ENCODE measurements at places on chromosomes 1 and 21.

DNA sequence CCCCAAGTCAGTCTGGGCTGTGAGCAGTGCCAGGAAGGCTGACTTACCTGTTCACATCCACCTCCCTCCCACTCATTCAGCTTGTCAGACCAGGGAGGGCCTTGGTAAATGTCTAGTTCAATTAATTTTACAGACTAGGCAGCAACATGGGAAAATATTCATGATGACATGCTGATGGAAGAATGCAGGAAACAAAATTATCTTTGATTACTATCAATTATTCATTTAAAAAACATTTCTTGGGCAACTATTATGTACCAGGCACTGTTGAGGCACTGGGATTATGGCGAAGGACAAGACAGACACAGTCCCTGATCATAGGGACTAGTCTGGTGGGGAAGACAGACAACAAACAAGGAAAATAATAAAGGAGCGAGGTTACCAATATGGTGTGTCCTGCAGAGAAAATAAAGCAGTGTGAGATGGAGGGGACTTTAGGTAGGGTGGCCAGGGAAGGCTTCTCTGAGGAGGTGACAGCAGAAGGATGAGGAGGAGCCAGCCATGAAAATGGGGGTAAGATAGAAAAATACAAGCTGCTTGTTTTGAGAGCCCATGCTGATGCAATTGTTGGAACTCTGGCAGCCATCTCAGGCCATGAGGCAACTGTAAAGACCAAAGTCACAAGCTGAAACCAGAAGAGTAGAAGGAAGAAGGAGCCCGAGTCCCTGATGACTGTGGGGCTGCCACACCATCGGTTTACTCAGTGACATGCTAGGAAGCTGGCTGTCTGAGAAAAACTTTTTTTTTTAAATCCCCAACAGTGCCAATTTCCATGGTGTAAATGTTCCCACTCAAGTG, 14.0 kb downstream of the TRIM62 start:
- no peak for DNase-seq

DNA sequence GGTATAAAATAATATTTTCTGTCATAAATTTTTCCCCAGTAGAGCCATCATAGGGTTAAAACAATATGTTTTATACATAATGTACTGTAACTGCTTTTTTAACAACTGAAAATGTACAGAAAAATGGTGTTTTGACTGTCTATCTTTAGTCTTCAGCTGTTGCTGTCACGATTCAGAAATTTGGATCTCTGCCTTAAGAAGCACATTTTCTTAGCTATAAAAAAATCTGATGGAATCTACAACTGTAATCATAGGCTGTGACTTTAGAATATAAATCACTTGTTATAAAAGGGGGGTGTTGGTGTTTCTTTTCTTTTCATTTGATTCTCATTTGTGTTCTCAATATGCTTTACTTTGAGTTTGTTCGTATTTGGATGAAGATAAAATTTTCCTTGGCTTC, 187.5 kb downstream of the PDE4B start:
- DNase-seq = no peak

- peak; percentile 78 for DNase-seq
Measured at GRCh38 chr1:27403065-27403726, 10.8 kb downstream of the GPR3 start.

- DNase-seq = no peak
Measured at GRCh38 chr1:70364439-70364838, 9.9 kb upstream of the ANKRD13C start.

GRCh38 chr1:28855469-28855951, 43.5 kb downstream of the OPRD1 start:
- no peak for DNase-seq

GRCh38 chr1:72186733-72187307, 95.5 kb downstream of the NEGR1 start:
- DNase-seq = no peak

GRCh38 chr1:13699510-13699909, 478 bp upstream of the PRDM2 start:
- no peak for DNase-seq

DNA sequence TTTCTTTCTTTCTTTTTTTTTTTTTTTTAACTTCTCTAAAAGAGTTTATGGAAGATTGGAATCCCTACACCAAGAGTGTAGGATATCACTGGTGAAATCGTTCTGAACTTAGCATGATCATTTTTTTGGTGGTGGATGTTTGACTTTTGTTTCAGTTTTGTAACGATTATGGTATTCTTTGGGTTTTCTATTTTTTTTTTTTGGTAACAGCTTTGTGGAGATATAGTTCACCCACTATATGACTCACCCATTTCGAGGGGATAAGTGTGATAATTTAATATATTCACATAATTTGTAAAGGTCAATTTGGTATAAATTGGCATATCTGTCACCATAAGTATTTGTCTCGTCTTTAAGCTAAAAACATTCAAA, 29.2 kb downstream of the AGPAT3 start:
- DNase-seq = no peak

- no peak for DNase-seq
Measured at GRCh38 chr1:89351597-89352311, 12.1 kb upstream of the GBP6 start.

GRCh38 chr1:235169986-235170385, 8.9 kb upstream of the RBM34 start:
- no peak for DNase-seq

DNA sequence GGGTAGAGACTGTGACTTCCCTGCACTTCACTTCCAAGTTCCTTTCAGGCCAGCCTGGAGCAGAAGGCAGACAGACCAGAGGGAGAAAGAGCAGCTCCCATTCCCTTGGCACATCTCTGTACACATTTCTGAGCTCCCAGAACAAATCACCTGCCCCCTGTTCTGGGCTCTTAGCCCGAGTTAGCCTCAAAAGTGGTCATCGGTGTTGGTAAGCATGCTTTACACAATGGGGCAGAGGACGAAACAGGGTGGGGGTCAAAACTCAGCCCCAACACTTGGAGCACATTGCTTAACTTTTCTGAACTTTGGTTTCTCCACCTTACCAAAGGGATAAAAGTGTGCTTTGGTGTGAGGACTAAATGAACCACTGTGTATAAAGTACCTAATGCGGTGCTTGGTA, 98.7 kb downstream of the DAB1 start:
- no peak for DNase-seq

DNA sequence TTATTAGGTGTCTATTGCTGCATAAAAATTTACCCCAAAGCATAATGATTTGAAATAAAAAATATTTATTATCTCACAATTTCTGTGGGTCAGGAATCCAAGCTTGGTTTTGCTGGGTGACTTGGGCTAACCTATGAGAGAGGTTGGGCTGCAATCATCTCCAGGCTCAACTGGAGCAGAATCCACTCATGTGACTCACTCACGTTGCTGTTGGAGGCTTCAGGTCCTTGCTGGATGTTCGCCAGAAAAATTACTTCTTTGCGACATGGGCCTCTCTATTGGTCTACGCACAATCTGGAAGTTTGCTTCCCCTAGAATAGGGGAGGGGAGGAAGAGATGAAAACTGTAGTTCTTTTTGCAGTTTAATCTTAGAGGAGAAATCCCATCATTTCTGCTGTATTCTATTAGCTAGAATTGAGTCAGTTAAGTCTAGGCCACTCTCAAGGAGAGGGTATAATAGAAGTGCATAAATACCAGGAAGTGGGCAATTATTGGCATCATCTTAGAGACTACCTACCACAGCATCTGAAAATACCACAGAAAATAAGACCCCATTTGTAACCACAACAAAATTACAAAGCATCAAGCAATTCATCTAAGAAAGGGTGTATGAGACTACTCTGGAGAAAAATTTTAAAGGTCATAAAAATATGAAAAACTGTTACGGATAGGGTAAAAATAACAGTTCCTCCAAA, 5.7 kb upstream of the FASLG start:
- DNase-seq = no peak

DNA sequence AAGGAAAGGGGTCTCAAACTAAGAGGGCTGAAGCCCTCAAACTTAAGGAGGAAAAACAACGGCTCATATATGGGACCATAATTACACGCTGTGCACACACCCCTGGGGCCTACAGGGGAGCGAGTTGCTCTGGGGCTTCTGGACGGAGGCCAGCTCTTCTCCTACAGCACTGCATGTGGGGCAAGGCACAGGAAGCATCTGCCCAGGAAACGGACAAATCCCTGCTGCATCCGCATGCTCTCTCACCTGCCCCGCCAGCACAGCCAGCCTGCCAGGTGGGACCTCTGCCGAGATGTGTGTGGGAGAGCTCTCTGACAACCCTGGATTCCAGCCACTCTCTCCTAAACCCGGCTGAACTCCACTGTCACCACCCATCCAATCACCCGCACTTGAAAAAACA, 54.1 kb downstream of the MRPL37 start:
- DNase-seq = no peak

DNA sequence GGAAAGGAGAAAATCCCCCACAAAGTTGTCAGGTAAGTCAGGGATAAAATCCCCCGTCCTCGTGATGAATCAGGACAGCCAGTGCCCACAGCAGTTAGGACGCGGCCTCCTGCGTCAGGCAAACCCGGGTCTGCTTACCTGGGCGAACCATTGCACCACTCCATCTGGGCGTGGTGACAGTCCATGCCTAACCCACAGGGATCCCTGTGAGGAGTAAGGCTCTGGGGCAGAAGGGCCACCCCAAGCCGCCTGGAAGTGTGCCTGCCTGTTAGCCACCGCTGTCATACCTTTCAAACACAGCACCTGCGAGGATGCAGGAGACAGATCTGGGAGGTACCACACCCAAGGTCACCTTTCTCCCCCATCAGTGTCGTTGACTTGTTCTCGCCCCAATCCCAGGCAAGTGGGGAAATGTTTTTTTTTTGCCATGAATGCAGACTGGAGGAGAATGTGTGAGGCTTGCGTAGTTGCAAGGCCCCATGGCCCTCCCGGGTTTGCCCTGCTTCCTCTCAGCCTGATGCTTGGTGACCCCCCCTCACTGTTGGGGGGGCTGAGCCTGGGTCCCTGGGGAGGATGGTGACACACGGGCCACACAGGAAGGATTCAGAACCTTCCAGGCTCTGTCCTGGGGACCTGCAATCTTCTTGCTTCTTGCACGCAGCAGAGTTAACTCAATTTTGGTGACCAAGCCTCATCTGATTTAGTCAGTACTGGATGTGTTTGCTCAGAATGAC, 107.0 kb downstream of the PGBD5 start:
- DNase-seq = no peak

DNA sequence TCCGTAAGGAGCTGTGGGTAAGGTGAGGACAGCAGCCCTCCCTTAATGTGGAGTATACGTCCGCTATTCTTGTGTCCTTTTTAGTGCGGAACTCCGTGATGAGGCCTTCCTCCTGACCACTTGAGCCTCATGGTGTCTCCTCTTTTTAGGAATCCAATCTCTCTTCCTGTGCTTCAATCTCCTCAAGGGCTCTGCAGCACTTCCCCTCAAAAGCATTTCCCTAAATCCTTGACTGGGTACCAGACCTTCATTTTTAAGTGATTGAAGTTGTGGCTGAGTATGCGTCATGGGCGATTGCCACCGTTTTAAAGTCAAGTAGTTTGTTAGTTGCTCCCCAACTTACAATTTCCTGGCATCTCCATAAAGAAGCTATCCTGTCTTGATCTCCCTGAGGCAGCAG, 62.8 kb downstream of the SAMSN1 start:
- DNase-seq = no peak

GRCh38 chr1:39614488-39614887, 25.0 kb downstream of the HEYL start:
- no peak for DNase-seq

GRCh38 chr1:209106237-209106741, 477.2 kb upstream of the CAMK1G start:
- DNase-seq = no peak

DNA sequence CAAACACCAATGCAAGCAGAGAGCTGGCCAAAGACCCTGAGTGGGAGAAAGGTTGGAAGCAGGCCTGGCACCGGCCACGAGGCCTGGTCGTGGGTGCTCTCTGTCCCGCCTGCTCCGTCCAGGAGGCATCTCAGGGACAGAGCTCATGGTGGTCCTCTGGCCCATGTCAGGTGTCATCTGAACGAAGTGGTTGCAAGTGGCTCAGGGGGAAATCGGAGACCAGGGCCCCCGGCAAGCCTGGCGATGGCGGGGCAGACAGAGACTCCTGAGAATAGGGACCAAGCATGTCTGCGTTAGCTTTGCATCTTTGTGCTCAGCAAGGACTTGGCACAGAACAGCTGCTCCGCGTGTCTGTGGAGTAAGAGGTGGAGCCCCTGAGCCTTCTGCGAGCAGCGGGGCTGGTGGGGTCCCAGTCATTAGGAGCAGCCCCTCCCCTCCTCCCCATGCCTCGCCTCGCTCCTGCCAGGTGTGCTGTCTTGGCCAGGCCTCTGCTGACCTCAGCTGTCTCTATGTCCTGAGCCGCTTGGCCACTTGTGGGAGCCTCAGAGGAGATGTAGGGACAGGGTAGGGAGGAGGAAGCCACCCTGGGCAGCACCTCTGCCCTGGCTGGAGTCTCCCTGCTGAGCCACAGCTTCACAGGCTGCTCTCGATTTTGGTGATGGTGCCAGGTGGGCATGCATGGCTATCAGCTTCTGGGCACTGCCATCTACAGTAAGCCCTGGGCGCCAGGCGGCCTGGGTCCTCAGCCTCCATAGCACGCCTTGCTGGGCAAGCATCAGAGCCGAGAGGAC, 362.9 kb upstream of the VAMP3 start:
- DNase-seq = no peak

DNA sequence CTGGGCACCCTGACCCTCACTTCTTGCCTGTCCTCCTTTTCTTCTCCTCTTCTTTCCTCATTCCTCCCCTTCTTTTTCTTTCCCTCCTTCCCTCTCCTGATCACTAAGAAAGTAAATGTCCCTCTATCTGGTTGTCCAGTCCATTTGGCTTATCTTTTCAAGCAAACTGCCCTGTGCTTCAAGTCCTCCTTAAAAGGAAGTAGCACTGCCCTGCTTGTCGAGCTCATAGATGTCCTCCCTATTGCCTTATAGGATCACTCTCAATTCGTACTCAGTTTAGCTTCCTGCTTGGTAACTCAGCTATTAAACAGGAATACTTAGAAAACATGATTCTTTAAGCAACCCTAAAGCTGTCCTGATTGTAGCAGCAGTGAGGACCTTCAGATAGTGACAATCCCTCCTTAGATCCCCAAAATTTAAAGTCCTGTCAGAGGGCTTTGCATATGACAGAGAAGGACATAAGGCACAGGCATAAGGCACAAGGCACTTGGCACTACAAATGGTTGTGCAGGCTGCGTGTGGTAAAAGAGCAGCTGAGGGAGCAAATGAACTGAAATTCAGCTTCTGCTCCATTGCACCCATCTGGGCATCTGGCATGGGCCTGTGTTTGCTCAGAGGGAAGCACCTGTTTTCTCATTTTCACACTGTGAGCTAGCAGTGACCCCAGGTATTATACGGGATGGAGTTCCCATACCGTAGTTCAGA, 26.1 kb upstream of the SLAMF6 start:
- peak; percentile 79 for DNase-seq

GRCh38 chr1:58058323-58058722, 488.2 kb downstream of the OMA1 start:
- no peak for DNase-seq

GRCh38 chr1:19514391-19514831, 29.1 kb upstream of the CAPZB start:
- DNase-seq = no peak

DNA sequence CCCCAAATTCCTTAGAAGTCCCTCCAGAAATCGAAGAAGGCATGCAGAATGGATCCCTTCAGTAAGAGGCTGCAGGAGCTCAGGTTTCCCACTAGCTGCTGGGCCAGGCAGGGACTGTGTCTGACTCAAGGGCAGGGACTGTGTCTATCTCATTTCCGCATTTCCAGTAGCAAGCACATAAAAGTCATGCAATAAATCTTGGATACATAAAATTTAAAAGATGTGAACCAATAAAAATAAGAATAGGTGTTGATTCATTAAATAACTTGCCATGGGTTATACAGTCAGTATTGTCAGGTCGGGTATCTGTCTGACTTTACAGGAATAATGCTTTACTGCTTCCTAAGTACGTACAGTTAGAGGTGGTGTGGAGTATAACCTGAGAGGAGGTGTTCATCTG, 15.2 kb downstream of the PM20D1 start:
- no peak for DNase-seq

Measured in B cell (primary cell).